Stimulated activated CD4-positive, alpha-beta T cell treated with anti-CD3 and anti-CD28 coated beads, Interleukin-4, amount 100 ng/mL, for 1 hour (primary cell): ENCODE measurements at places on chromosomes 2 and 18.

DNA sequence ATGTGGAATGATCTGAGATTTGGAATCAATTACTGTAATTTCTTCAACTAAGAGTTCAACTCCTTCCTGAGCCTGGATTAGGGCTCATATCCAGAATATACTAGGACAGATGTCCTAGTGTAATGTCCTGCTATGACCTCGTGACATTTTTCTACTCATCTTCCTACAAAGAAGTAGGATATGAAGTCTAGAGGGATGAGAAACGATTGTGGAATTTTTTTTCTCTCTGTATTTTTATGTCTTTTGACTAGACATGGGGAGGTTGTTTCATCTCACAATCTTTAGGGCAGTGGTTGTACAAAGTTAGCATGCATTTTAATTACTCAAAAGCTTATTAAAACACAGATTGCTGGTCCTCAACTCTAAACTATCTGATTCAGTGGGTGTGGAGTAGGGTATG lies 203.0 kb downstream of the PARD3B start:
- DNase-seq, result no peak

DNA sequence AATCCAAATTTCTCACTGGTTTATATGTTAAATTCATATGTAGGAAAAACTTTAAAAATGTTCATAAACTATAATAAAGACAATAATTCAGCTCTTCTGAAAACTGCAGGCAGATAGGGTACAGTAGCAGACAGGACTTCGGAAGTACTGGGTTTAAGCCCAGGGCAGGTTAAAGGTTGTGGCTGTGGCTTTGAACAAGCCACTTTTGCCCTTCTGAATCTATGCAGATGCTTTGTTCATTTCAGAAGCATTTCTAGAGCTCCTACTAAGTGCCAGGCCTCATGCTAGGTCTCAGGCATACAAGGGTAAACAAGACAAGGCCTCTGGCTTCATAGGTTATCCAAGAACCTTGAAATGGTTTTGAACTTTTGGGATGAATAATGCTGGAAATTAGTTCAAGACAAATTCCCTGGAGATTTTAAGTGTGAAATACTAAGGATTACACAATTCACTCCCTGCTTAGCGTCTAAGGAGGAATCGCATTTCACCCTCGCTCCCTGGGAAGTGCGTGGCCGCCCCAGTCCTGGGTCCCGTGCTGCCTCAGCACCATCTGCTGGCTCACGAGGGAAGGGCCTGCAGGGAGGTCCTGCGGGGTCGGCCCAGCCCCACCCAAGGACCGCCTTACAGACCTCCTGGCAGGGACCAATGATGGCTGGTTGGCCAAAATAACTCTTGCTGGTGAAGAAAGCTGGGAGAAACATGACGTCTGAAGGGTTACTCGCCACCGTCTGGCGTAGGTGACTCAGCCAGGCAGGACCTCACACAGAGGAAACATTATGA lies 67.7 kb upstream of the L3MBTL4 start:
- no peak for DNase-seq

GRCh38 chr18:50143294-50143693 lies 51.7 kb downstream of the MYO5B start:
- DNase-seq, result no peak

DNA sequence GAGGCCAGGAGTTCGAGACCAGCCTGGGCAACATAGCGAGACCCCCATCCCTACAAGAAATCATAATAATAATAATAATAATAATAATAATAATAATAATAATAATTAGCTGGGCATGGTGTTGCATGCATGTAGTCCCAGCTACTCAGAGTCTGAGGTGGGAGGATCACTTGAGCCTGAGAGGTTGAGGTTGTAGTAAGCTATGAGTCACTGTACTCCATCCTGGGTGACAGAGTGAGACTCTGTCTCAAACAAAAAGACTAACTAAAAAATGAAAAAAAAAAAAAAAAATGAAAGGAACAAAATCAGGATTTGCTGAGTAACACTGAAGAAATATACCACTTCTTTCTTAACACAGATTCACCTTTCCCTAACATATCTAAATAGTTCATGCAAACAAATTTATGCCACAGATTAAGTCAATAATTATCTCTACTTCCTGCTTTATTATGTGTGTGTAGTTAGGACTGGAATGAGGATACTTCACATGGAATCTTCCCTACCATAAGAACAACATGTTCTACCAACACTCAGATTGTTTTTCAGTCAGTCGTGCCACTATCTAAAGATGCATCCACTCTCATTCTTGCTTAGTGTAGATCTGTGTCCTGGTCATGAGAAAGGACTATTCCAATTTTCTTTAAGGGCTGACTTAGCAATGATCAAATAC lies 928.7 kb downstream of the SLC4A3 start:
- DNase-seq, result no peak

DNA sequence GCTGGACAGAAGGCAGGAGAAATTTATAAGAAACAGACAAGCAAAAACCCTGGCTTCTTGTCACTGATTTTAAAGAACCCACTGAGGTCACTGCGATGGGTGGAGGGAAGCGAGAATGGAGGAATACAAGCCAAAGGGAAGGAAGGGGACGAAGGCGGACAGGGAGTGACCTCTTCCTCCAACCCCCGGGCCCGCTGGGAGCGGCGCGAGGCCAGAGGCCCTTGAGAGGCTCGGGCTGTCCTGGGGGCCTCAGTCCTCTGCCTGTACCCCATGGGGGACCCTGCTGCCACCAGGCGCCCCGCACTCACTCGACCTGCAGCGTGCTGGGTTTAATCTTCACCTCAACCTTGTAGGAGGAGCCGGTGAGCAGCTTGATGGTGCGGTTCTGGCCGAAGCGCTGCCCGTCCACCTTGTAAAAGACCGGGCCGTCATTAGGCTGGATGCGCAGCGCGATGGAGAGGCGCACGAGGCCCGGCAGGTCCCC lies 793 bp downstream of the CNRIP1 start:
- DNase-seq, result no peak

DNA sequence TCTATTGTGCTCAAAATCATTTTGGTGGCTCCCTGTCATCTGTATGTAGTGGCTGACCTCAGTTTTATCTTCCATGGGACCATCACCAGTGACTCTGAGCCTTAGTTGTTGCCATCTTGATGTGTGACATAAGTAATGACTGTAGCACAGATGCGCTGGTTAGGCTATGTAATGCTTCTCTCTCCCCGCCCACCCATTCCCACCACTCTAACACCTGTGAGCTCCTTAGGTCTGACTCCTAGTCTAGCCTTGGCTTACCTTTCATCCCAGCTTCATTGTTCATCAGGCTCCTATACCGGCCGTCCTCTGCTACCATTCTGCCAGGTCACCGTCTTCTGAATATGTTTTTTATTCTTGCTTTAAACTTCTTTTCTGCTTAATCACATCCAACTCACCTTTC lies 17.2 kb downstream of the MYO1B start:
- DNase-seq, result no peak

- no peak for DNase-seq
These were observed 71.7 kb upstream of the TAF1B start for GRCh38 chr2:9771481-9772017.

- no peak for DNase-seq
These were observed 422.2 kb downstream of the SETBP1 start for GRCh38 chr18:45102863-45103262.
